ENCODE measurements at places on chromosomes 4 and X. TPM values are rescaled to one million over a fixed set of nuclear protein-coding genes. Genes with fewer than 3 reads are reported as not detected.

The HSD17B13 gene
- 0.94 TPM for total RNA-seq

The SPOCK3 gene
- 10.3 TPM for total RNA-seq

The CSN1S1 gene
- total RNA-seq = not detected

The AMOT gene
- 18.8 TPM for total RNA-seq

The ALAS2 gene
- 16.0 TPM for total RNA-seq

The GPRASP3 gene
- total RNA-seq = 48.5 TPM

The BMX gene
- not detected for total RNA-seq

The ARHGAP4 gene
- total RNA-seq = 6.9 TPM

The LGI2 gene
- total RNA-seq = 3.1 TPM

The CLDN34 gene
- not detected for total RNA-seq

The FAM156B gene
- total RNA-seq = 30.7 TPM

The BTK gene
- 0.94 TPM for total RNA-seq

The CPLX1 gene
- total RNA-seq = 2.5 TPM

The ZXDA gene
- 31.6 TPM for total RNA-seq

The ALB gene
- total RNA-seq = 7.5 TPM

The KCNE5 gene
- 1.9 TPM for total RNA-seq

The TMEM150C gene
- total RNA-seq = 76.7 TPM

The TCEAL2 gene
- total RNA-seq = 29.4 TPM

The NKAP gene
- total RNA-seq = 8.5 TPM

The TEX11 gene
- total RNA-seq = not detected

The GAK gene
- 75.7 TPM for total RNA-seq

The GAGE12F gene
- not detected for total RNA-seq

The PLAC1 gene
- total RNA-seq = not detected

The CTAG1A gene
- not detected for total RNA-seq

The MAGEB1 gene
- not detected for total RNA-seq

The MGAT4D gene
- not detected for total RNA-seq

The MTMR8 gene
- total RNA-seq = 6.9 TPM

The NWD2 gene
- 41.0 TPM for total RNA-seq

The RTL3 gene
- not detected for total RNA-seq

The MORC4 gene
- 11.6 TPM for total RNA-seq

The NEIL3 gene
- total RNA-seq = 6.9 TPM
